ENCODE measurements at places on chromosomes 6 and 20.

DNA sequence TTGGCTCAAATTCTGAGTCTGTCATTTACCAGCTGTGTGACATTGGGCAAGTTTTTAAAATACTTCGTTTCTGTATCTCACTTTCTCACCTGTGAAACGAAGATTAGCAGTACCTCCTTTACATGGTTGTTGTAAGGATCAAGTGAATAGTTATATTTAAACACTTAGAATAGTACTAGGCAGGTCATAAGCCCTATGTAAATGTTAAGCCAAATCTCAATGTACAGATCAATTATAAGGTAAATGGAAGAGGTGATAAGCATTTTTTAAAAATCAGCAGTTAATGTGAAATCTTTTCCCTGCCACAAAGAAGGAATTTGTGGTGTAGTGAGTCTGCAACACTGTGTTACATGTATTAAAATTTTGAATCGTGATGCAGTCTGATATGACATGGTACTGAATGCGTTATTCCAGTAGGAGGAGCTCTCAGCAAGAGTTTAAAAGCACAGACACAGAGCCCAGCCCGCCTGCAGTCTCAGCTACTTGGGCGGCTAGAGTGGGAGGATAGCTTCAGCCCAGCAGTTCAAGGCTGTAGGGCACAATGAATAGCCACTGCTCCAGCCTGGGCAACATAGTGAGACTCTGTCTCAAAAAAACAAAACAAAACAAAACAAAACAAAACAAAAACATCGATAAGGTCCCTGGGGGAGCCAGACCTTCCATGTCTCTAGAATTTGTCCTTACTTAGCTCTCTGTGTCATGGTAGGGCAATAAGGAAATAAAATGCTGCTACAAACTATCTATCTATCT lies 46.0 kb downstream of the GTF2H5 start:
- DNase-seq = no peak

DNA sequence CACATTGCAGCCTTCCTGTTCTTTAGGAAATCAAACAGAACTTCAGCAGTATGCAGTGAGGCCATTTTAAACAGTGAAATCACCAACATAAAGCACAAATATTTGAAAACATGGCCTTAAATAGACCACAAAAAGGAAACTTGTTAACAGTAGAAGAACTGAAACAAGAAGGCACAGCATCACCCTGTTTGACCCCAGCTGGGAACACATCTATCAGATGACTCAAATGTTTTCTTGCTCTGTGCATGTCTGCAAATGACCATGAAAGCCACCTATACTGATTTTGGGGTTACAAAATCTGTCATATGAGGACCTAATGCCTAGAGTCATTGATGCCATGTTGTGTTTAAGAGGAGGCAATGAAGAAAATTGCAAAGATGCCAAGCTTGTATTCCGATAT lies 123.8 kb upstream of the ADGRF1 start:
- no peak for DNase-seq

GRCh38 chr6:124885171-124885570 lies 77.1 kb upstream of the RNF217 start:
- no peak for DNase-seq

DNA sequence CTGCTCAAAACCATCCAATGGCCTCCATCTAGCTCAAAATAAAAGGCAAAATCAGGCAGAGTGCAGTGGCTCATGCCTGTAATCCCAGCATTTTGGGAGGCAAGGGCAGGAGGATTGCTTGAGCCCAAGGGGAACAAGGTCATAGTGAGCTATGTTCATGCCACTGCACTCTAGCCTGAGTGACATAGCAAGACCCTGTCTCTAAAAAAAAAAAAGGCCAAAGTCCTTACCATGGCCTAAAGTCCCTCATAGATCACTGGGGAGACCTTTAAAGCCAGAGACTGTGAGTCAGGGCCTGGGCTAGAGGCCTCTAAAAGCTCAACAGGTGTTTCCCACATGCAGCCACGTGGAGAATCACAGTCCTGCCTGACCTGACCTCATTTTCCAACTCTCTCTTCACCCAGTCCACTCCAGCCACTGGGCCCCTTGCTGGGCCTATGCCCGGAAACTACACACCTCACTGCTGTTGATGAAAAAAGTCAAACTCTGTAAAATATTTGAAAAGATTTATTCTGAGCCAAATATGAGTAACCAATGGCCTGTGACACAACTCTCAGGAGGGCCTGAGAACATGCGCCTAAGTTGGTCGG lies 28.2 kb upstream of the TAB2 start:
- DNase-seq = no peak

DNA sequence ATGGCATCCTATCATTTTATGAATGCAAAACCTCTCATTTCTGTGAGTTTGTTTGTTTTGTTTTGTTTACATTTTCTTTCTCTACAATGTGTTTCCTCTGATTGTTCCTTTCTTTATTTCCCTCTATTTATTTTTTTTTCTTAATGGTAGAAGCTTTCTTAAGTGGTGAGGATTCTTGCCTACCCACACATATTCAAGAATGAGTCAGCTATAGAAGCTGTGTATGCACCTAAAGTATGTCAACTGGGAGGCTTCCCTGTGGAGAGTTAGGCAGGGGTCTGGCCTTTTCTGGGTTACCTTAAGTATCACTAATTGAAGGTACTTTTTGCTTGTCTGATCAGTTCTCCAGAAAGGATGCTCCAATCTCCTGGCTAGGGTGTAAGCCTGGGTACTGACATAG lies 354.0 kb downstream of the ESR1 start:
- no peak for DNase-seq

DNA sequence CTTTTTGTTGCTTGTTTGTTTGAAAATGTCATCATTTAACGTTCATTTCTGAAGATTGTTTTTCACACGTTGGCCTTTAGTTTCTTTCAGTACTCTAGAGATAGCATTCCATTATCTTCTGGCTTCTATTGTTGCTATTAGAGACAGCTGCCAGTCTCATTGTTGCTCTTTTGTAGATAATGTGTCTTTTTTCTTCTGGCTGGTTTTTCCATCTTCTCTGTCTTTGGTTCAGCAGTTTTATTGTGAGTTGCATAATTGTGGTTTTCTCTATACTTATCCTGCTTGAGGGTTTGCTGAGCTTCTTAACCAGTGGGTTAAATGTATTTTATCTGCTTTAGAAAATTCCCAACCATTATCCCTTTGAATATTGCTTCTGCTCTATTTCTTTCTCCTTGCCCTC lies 23.2 kb upstream of the AIG1 start:
- DNase-seq = no peak

DNA sequence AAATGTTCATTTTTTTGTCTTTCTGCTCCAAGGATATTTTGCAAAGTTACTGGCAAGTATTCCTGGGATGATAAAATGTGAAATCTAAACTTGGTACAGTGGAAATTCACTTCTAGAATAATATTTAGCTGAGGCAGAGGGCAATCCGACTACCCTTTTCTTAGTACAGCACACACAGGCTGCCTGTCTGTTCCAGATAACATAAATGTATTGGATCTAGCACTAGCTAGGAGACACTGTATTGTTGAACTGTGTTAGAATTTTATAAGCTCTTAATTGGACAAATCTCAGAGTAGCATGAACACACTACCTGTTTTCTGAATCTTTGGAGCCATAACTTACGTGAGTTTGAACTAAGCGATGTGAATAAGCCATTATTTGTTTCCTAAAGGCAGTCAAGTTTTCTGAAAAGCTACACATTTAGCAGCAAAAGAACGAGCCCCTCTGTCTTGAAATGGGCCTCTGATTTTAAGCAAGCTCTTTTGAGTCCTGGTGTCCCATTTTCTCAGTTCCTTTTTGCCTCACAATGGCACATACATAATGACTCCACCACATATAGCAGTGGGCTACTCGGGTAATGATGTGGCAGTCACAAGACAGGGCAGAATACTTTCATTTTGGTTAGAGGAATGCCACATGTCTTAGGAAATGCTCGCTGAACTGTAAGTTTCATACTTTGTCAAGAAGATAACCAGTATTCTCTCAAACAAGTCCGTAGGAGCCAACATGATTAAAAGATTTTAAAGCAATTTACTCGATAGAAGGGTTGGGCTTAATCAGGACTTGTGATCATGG lies 116.5 kb upstream of the ESR1 start:
- DNase-seq = no peak

DNA sequence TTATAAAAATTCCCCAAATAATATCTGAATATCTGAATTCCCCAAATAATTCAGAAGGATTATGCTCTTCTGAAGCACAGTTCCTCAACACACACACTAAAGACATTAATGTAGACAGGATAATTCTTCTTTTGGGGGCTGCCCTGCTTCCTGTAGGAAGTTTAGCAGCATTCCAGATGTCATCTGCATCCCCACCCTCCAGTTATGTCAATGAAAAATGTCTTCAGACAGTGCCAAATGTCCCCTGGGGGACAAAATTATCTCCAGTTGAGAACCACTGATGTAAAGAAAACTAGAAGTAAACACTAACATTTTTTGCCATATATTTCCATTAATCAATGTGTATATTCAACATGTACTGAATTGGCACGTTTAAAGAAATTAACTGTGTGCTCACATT lies 25.9 kb upstream of the NAA20 start:
- no peak for DNase-seq

- no peak for DNase-seq
Observed at GRCh38 chr6:116456927-116457326, 4.2 kb upstream of the CALHM6 start.

DNA sequence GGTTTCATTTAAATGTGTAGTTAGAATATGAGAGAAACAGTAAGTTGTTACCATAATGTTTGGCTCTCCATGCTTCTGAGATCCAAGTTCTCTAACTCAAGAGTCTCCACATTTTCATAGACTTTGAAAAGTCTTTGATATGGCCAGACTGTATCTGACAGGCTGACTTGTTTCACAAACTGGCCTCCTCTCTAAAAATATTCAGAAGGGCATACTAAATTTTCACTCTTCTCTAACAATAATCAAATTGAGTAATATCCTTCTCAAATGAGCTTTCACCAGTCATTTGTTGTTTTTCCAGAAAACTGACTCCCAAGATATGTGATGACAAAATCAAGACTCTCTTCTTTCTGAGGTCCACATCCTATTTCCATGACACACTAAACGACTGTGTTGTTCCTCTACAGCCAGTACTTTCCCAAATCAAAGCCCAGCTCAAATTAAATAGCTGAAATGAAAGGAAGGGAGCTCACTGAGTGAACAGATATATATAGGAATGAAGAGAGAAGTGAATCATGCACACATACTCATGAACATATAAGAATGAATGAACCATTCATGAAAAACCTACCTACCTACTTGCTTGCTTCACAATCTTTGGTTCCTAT lies 15.1 kb downstream of the HIVEP2 start:
- no peak for DNase-seq

- DNase-seq = no peak
Observed at GRCh38 chr6:69026243-69026642, 391.2 kb downstream of the ADGRB3 start.

GRCh38 chr20:22063753-22064152 lies 358.3 kb downstream of the PAX1 start:
- DNase-seq = no peak

GRCh38 chr6:134442073-134442472 lies 124.2 kb upstream of the SGK1 start:
- DNase-seq = no peak

GRCh38 chr6:7138921-7139358 lies 31.2 kb downstream of the RREB1 start:
- DNase-seq = no peak

DNA sequence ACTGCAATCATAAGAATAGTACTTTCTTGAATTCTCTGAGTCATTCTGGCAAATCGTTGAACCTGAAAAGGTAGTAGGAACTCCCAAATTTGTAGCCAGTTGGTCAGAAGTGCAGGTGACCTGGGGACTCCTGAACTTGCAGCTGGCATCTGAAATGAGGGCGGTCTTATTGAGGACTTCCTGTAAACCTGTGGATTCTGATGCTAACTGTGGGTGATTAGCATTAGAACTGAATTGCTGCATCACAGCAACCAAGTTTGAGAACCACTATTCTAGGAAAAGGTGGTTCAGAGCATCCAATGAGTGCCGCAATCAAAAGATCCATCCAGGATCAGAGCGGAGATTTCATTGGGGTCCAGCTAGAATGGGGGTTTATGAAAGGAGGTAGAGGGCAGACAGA lies 50.2 kb upstream of the UTRN start:
- no peak for DNase-seq

DNA sequence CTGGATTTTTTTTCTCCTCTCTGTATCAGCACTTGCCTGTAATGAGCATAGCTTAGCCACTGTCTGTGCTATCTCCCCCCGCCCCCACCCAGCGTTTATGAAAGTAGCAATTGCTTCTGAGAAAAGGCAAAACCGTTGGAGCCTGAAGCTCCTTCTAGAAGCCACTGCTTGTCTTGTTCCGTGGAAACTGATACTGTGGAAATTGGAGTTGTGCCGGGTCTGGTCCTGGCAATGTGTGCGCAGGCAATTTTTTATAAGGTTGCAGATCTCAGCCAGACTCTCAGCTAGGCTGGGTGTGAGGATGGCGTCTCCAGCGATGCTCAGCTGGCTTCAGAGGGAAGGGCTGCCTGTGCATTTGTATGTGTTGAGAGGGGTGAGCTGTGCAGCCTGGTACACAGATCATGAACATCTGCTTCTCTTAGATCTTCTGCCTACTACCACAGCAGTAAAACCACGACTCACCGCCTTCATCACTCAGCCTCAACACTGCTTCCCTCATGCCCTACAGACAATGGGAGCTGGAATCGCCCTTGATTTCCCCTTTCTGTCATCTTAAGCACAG lies 72.4 kb upstream of the GTSF1L start:
- DNase-seq = peak; percentile 14

- DNase-seq = no peak
Observed at GRCh38 chr20:821046-821730, 12.3 kb upstream of the FAM110A start.

GRCh38 chr6:112252571-112253497 lies 1.5 kb downstream of the LAMA4 start:
- no peak for DNase-seq

- no peak for DNase-seq
Observed at GRCh38 chr6:135181333-135182070, 394 bp downstream of the MYB start.
